ENCODE measurements at places on chromosomes 16 and 17. TPM values are rescaled to one million over a fixed set of nuclear protein-coding genes. Genes with fewer than 3 reads are reported as not detected.

DNA sequence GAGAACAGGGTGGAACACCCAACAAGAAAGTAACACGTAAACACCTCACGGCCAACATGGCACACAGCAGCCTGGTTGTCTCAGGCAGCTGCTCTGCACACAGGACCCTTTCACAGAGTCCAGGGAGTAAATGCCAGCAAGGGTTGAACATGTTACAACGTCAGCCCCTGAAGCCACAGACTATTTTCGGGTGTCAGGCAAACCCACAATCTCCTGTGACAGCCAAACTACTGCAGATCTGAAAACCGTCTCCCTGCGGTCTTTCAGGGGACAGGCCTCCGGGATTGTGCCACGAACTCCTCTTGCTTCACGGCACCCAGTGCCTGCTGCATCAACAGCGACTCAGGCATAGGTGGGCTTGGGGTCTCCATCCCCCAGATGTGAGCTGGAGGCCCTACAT is 127.7 kb downstream of the XYLT1 start:
- DNase-seq: no peak

GRCh38 chr17:2223617-2223927 is 80.0 kb downstream of the SMG6 start:
- DNase-seq: no peak

DNA sequence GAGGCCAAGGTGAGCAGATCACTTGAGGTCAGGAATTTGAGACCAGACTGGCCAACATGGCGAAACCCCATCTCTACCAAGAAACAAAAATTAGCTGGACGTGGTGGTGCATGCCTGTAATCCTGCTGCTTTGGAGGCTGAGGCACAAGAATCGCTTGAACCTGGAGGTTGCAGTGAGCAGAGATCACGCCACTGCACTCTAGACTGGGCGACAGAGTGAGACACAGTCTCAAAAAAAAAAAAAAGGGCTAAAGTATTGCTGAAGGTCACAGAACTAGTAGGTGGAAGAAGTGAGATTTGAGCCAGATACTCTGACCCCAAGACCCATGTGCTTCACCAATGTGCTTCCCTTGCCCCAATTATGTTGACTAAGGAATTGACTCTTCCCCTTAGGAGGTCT is 112.0 kb downstream of the NPIPB5 start:
- no peak for DNase-seq

The ITGAD gene
- total RNA-seq: not detected

The CCL14 gene
- not detected for total RNA-seq

DNA sequence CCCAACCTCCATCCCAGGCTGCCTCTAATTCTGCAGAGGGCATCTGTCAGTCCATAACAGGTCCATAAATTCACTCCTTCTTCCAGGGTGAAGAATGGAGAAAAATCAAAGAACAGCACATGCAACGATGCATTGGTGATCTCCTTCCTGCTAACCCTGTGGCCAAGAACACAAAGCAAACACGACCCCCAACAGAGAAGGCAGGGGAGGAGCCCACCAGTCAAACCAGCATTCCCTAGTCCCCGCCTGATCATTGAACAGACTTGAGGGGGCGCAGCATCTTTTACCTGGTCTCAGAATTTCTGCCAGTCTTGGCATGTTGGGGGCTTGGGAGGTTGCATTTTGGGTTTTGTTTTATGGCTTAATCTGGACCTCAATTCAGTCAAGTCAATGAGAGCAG is 476.0 kb downstream of the SLC39A11 start:
- DNase-seq: no peak

Measured in kidney epithelial cell (primary cell).